Mesenchymal stem cell (in vitro differentiated cells and primary cell): ENCODE measurements at places on chromosomes 16 and 17.

- no peak for DNase-seq
Observed at GRCh38 chr16:70151941-70152509, 21.6 kb upstream of the CLEC18C start.

GRCh38 chr16:68436581-68436980 lies 11.7 kb downstream of the SMPD3 start:
- no peak for DNase-seq

- no peak for DNase-seq
Observed at GRCh38 chr16:69019811-69020210, 85.6 kb upstream of the HAS3 start.

DNA sequence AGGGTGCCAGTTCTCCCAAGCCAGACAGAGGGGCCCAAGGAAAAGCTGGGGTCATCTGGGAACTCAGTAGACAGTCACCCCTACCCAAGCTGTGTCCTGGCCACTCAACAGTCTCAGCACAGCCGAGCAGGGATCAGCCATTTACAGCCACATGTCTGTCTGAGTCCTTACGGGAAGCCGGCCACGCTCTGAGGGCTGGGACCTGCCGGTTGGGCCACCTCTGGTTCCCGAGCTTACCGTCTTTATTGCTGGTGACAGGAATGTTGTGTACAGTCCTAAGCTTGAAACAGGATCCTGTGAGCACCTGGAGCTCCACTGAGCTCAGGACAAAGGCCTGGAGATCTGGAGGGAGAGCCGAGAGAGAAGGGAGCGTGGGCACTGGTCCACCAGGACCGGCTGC lies 59.8 kb downstream of the TIMM22 start:
- DNase-seq = no peak

DNA sequence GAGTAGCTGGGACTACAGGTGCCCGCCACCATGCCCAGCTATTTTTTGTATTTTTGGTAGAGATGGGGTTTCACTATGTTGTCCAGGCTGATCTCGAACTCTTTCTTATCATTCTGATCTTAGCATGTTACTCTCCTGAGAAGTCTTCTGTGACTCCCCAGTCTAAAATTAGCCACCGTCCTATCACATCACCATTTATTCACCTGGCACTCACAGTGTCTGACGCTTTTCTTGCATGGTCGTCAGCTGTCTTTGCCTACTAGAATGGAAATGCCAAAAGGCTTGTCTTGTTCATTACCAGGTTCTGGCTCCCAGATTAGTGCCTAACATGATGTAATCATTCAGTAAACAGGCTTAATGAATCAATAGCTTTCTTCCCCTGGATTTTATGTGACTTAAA lies 23.8 kb downstream of the TOM1L1 start:
- no peak for DNase-seq

GRCh38 chr16:58789351-58789750 lies 55.2 kb upstream of the GOT2 start:
- DNase-seq = no peak

- DNase-seq = no peak
Observed at GRCh38 chr17:8076502-8077266, 10.8 kb downstream of the ALOX12B start.

- no peak for DNase-seq
Observed at GRCh38 chr17:8151641-8152111, 528 bp downstream of the PER1 start.
